Lung microvascular endothelial cell (primary cell): ENCODE measurements at places on chromosomes 2 and 18. TPM values are rescaled to one million over a fixed set of nuclear protein-coding genes. Genes with fewer than 3 reads are reported as not detected.

DNA sequence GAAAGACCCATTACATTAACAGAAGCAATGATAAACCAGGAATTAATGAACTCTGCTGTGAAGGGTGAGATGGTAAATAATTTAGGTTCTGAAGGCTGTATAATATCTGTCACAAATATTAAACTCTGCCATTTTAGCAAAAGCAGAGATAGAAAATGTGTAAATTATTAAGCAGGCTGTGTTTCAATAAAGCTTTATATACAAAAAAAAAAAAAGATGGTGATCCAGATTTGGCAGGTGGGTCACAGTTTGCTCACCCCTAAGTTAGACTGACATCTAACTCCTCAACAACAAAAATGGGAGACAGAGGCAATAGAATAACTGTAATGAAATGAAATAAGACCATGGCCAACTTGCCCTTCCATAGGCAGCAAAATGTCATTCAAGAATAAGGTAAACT is 157.3 kb upstream of the FANCL start:
- DNase-seq = no peak

- DNase-seq = peak; percentile 21
Measured at GRCh38 chr2:63594660-63595059, 5.9 kb downstream of the MDH1 start.

The SLC16A14 gene
- total RNA-seq = under 0.01 TPM in 2 replicates

The KCNG2 gene
- 0.44 and 1.4 TPM in 2 replicates for total RNA-seq

DNA sequence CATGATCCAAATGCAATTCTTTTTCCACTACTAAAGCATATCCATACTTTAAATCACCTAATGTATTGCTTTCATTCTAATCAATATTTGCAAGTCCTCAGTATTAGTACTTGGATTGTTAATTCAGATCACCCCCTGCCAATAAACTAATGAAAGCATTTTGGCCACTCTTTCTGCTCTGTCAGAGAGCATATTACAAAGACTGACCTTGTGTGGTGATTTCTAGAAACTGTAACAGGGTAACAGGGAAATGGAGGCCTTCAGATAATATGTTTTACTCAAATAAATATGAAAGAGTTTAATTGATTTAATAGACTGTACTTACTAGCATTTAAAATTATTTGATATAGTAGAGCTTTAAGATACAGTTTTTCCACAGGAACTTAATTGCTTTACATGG is 453.0 kb downstream of the KCNJ3 start:
- DNase-seq = no peak

- no peak for DNase-seq
Measured at GRCh38 chr2:29347774-29348461, 232.7 kb downstream of the CLIP4 start.
